ENCODE measurements at places on chromosomes 4 and X.

- no peak for DNase-seq
Measured at GRCh38 chr4:155974996-155975395, 21.3 kb upstream of the CTSO start.

DNA sequence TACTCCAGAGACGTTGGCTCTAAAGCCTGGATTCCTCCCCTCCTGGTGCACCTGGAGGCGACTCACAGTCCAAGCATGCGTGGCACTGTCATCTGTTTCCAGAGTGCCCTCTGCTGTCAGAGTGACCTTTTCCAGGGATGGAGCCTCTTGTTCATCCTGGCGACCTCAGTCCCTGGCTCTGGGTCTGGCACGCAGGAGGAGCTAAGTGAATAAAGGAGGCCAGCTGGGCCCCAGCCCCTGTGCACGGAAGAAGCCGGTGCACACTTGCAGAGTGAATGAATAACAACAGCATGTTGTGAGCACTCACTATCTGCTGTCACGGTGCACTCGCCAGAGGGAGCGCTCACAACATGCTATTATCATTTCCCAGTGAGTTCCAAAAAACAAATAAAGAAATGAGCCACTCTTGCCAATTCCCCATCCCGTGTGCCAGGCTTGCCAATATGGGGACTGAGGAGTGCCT lies 27.8 kb upstream of the PSAPL1 start:
- DNase-seq = no peak

- DNase-seq = no peak
Measured at GRCh38 chrX:47618923-47619485, 653 bp downstream of the SYN1 start.

- no peak for DNase-seq
Measured at GRCh38 chr4:24472161-24472510, 112.2 kb downstream of the DHX15 start.

GRCh38 chrX:17470136-17470535 lies 95.1 kb downstream of the NHS start:
- no peak for DNase-seq

GRCh38 chrX:155070038-155070437 lies 898 bp downstream of the CMC4 start:
- no peak for DNase-seq

DNA sequence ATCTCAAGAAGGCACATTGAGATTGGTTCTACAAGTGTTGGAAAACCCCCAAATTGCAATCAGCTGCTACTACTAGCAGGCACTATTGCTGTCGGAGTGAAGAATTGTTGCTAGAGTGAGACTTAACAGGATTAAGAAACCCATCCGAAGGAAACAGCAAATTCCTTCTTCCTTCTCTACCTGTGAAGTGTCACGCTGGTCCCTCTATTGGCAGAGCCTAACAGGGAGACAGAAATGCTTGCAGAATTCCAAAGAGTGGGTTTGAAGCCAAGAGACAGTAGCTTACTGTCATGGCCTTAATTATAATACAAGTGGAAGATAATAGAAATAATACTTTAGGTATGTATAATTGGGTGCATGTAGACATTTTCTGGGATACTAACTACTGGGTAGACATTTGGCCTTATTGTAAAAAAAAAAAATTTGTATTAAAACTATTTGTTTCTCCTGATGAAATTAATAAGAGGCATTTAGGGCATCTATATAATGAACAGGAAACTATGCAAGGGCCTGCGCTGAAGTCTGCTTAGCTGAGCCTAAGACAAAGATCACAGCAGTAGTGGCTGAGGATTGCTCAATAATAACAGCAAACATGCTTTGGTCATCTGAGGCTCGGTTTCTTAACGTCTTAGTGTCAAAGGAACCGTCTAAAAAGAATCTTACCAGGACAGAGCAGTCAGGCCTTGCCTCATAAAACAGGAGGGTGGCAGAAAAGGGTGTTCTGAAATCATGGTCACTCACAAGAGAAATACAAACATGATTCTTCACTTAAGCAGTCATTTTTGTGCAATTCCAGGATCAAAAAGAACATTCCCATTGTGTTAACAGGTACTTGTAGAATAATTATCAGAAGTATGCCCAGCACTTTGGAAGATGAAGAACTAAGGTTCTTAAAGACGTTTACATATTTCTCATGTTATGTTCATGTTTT lies 40.8 kb downstream of the FAM241A start:
- DNase-seq = no peak

GRCh38 chr4:40720351-40720750 lies 29.4 kb upstream of the NSUN7 start:
- DNase-seq = no peak

GRCh38 chr4:115720611-115721010 lies 607.2 kb upstream of the NDST4 start:
- DNase-seq = no peak

DNA sequence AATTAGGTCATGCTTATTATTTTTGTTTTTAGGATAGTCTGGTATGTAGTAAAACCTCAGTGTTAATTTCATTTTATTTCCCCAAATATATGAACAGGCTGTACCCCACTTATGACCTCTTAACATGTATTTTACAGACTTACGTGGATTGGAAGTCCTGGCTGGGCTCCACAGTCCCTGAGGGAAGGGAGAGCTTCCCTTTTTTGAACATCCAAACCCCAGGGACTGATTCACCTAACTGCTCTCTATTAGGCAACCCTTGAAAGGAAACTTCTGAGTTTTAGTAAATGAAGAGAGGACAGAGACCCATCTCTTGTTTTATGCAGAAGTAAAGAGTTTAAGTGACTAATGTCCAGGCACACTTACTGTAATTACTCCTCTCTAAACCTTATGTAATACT lies 233.1 kb upstream of the SPRY1 start:
- no peak for DNase-seq

- DNase-seq = peak; percentile 43
Measured at GRCh38 chrX:47644557-47645091, 5.7 kb downstream of the ELK1 start.

DNA sequence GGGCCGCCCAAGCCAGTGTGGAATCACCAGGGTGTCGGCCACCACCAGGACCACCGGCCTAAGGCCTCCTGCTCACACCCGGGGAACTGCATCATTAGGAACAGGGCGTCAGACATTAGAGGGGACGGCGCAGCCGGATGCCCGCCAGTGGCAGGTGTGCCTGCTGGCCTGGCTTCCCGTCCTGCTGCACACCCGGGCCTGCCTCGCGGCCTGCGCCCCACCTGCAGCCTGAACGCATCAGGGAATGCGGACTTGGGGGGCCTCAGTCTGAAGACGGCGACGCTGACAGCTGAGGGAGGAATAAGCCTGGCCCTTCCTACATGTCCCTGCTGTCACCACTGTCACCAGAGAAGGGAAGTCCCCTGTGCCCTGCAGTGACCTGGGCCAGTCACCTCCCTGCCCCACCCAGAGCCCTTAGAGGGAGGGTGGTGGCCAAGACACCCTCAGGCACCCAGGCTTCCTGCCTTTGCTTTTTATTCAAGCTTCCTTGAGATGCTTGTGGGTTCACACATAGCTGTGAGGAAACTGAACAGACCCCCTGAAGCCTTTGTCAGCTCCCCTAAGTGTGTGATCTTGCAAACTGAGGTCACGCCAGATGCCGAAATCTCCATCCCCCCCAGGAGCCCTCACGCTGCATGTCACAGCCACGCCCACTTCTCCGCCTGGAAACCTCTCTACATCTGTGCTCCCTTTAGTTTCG lies 3.2 kb downstream of the DGKQ start:
- DNase-seq = no peak

DNA sequence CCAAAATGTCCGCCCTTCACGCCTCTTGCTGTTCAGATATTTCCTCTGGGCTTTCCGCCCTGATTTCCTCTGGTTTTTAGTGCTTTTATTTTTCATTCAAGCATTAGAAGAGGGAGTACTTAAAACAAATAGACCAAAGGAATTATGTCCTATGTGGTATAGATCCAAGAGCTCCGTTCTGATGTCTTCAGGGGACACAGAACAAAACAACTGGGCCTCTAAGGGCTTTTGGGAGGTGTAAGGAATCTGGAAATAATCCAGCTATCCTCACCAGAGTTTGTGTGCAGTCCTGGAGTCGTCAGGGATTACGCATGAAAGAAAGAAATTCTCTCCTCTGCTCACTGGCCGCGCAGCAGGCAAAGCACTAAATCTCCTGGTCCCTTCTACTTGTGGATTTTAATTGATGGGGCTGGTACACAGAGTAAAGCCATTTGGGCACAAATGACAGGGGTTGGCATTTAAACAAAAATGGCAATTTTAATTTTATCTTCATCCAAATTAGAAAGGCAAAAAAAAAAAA lies 999.2 kb downstream of the ADGRL3 start:
- no peak for DNase-seq

GRCh38 chr4:94965852-94966251 lies 208.1 kb downstream of the BMPR1B start:
- no peak for DNase-seq

DNA sequence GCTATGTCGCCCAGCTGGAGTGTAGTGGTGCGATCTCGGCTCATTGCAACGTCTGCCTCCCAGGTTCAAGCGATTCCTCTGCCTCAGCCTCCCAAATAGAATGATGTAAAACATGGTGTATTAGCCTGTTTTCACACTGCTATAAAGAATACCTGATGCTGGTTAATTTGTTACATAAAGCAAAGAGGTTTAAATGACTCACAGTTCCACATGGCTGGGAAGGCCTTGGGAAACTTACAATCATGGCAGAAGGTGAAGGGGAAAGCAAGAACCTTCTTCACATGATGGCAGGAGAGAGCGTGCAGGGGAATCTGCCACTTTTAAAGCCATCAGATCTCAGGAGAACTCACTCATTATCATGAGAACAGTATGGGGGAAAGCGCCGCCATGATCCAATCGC lies 1191.8 kb downstream of the ARAP2 start:
- DNase-seq = no peak

GRCh38 chrX:66039944-66040343 lies at the start of gene VSIG4:
VSIG4 (minus strand) TSS chrX:66040080; CDS start chrX:66039998, 82 bp downstream.
- DNase-seq = no peak

DNA sequence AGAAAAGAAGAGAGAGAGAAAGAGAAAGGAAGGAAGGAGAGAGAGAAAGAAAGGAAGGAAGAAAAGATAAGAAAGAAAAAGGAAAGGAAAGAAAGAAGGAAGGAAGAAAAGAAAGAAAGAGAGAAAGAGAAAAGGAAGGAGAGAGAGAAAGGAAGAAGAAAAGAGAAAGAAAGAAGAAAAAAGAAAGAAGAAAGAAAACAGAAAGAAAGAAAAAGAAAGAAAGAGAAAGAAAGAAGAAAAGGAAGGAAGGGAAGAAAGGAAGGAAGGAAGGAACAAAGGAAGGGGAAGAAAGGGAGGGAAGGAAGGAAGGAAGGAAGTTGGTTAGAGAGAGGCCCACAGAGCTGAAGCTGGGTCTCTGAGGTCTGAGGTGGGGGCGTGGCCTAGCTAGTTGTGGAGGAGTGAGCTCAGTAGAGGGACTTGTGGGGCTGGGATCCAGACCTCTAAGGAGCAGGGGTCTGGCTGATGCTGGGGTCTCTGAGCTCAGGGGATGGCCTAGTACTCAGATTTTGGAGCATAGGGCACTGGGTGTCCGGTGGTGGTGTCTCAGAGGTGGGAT lies 27.1 kb upstream of the PDZD4 start:
- DNase-seq = no peak
